ENCODE measurements at places on chromosomes 2 and 18.

GRCh38 chr2:105141099-105141614, 100.4 kb upstream of the GPR45 start:
- no peak for DNase-seq

DNA sequence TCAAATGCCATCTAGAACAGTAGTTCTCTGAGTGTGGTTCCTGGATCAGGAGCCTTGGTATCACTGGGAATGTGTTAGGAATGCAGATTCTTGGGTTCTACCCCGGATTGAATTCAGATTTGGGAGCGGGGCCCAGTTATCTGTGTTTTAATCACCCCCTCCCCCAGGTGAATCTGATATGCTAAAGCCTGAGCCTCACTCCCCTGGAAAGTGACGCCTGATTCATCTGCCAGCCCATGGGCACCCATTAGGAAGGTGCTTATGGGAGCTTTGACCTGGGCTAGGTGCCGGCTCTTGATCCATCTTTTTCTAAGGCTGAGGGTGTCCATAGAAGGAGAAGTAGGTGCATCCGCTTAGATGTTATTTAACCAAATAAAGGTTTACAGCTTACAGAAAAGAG, 199.4 kb downstream of the NEDD4L start:
- no peak for DNase-seq

- no peak for DNase-seq
Observed at GRCh38 chr2:88680266-88680902, 11.1 kb upstream of the RPIA start.

DNA sequence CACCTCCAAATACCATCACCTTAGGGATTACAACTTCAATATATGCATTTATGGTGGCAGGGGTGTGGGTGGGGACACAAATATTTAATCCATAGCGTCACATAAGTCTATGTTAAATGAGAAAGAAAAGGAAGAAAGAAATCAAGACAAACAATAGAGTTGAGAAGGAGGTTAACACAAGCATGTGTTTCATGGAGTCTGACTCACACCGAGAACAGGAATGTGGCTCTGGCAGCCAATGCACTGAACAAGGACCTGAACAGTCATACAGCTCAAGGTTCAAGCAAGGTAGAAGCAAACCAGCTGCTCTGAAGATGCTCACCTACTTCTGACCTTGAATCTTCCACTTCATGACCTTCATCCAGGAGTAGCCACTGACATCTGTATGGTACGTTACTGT, 36.2 kb upstream of the LPIN1 start:
- peak; percentile 93 for DNase-seq

DNA sequence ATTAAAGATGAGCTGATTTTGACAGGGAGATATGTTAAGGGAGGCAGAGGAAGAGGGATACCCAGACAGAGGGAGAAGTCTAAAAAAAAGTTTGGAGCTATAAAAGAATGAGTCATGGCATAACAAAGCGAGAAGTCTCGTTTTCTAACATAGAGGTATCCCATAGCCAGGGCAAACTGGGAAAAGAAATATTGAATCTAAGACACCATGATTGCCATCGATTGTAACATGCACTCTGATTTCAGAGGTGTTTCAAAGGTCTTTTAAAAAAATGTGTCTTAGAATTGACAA, 110.7 kb downstream of the MDH1 start:
- DNase-seq: no peak

DNA sequence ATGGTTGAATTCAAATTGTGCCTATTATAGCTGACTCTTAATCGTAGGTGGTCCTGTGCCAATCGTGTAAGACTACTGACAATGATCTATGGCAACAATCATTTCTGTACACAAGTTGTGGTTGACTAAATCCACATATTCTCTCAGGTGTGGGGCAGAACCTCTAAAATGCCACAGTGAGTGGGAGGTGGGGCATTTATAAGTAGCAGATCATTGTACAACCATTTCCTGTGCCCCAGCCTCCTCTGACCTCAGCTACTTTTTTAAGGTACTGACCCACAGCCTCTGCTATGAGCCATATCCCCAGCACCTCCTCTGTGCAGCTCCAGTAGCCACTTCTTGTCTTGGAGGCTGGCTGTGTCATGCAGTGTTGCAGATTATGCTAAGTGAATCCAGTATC, 48.6 kb upstream of the RAPH1 start:
- DNase-seq: peak; percentile 58
